ENCODE measurements at places on chromosomes 2 and 18.

- peak; percentile 5 for DNase-seq
These were observed 62.9 kb downstream of the COX7A2L start for GRCh38 chr2:42298132-42298531.

GRCh38 chr2:160482673-160483072 is 10.9 kb downstream of the RBMS1 start:
- DNase-seq: no peak

DNA sequence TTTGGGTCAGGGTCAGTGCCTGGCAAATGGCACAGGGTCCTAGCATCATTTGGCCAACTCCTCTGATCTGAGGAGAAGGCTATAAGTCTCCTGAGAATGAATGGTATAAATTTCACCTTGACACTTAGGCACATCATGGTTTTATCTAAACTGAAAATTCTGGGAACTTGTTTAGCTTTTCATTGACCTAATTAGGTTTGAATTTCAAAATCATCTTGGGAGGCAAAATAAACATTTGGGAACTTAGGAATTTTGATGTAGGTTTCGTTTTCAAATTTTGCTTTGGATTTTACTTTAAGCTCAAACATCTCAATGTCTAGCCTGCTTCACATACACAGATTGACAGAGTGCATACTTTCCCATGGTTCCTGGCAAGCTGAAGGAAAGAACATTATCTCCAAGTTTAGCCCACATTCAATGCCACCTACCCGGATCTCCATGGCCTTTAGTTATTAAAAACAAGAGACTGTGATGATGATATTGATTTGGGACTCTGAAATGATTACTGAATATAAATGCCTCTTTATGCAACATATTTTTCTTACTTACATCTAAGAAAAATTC is 44.5 kb downstream of the MYOM1 start:
- no peak for DNase-seq

DNA sequence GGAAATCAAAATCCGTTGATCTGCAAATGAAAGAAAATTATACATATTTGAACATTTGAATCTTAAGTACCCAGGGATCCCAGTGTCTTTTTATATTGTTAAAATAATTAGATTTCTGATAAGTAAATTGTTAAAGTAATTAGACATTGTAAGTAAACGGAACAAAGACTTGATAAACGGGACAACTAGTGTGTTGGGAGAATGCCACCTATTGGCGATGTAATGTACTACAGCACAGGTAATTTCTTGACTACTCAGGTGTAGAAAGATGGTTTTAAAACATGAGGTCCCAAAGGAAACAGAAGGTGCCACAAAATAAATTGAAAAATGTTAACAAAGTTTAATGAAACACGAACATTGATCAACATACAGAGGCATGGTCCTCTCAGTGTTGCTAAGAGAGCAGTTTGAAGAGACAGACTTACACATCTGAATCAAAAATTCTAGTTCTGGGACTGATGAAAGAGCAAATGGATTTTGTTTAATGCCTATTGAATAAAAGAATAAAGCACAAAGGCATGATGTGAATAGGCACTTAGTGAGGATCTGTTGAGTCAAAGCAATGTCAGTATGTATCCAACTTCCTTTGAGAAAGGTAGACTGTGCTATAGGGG is 103.4 kb upstream of the RASGRP3 start:
- DNase-seq: no peak

GRCh38 chr18:48933578-48934414 is 17.0 kb downstream of the SMAD7 start:
- DNase-seq: no peak

DNA sequence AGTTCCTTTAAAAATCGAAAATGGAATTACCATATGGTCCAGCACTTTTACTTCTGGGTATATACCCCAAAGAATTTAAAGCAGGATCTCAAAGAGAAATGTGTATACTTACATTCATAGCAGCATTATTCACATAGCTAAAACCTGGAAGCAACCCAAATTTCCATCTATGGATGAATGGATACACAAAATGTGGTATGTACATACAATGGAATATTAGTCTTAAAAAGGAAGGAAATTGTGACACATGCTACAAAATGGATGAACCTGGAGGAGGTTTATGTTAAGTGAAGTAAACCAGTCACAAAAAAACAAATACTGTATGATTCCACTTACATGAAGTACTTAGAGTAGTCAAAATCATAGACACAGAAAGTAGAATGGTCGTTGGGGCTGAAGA is 147.9 kb upstream of the LTBP1 start:
- DNase-seq: no peak

DNA sequence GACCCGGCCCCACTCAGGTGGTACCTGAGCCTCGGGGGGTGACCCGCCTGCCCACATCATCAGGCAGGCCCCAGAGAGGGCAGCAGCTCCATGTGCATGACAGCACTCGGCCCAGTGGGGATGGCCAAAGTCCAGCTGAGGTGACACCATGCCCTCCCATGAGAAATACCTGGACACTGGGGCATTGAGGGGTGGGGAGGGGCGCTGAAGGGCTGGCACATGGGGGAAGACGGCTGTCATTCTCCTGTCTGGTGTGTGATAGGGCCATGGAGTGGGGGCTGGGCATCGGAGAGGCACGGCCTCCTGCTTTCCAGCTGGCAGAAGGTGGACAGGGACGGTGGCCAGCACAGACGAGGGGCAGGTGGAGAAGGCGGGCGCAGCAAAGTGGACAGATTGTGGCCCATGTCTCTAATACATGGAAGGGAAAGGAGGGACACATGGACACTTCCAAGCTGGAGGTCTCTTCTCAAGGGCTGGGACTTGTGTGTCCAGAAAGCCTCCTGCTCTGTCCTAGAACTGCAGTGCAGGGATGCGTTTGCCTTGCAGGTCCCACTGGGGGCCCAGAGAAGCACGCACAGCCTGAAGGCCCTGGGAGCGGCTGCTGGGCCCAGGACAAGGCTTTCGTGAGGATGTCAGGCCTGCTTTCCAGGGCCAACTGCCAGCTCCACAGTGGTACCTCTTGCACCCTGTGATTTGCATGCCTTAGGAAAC is 302.2 kb downstream of the NDUFA10 start:
- DNase-seq: no peak

DNA sequence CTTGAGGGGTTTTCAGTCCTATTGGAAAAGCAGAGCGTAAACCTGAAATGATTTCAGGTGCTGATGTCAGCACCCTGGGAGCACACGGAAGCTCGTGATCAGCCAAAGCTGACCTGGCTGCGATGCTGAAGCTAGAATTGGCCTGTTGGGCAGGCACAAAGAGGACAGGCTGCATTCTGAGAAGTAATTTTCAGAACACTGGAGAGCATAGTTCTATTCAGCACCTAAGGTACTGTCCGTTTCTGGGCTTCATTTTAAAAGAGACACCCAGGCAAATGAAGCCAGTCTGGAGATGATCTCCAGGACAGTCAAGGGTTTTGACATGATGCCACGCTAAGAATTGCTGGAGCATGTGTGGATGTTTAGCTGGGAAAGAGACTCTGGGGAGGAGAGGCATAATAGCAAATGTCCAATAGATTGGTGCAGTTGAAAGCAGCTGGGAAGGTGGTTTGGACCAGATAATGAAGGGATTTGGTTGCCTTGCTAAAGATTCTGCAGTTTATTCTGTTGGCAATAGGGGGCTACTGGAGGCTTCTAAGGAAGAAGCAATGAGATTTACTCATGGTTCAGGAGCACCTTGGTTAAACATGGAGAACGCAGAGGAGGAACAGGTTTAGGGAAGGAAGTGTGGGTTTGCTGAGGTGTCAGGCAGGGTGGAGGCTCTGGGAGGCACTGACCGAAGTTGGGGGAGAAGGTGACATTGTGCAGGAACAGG is 86.6 kb downstream of the ACOXL start:
- no peak for DNase-seq

DNA sequence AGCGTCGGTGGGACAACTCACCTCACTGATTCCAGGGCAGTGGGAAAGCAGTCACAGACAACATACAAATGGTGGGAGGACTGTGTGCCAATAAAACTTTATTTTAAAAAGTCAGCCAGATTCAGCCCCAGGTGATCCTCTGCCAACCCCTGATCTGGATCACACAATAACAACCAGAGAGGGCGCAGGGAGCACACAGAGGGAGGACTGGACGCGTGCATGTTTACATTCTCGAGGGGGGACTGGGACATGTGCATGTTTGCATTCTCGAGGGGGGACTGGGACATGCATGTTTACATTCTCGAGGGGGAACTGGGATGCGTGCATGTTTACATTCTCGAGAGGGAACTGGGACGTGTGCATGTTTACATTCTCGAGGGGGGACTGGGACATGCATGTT is 209.5 kb downstream of the NDUFA10 start:
- DNase-seq: no peak

DNA sequence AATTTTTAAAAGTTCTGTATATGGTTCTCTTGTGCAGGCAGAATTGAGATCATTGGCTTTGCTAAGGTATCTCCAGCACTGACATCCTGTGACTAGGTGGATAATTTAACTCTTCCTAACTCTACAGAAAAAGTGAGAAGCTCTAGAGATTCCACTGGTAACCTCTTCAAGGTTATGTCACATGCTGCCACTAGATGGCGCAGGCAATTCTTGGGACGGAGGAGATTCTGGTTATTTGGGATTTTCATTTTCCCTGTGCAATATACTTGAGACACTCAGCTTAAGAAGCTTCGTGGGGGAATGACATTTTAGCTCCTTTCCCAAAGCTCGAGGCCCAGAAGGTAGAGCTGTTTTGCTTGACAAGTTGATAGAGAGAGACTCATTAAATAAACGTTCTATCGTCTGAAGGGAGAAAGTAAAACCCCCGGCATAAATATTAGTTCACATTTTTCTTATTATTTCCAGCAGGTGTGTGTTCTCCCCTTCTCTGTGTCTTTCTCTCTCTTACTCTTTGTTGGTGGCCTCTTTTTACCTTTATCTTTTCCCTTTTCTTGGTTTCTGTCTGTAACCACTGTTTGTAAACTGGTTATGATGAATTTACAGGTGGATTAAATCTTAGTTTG is 26.6 kb upstream of the LANCL1 start:
- DNase-seq: peak; percentile 53

GRCh38 chr2:148529745-148530144 is 114.8 kb upstream of the EPC2 start:
- no peak for DNase-seq

DNA sequence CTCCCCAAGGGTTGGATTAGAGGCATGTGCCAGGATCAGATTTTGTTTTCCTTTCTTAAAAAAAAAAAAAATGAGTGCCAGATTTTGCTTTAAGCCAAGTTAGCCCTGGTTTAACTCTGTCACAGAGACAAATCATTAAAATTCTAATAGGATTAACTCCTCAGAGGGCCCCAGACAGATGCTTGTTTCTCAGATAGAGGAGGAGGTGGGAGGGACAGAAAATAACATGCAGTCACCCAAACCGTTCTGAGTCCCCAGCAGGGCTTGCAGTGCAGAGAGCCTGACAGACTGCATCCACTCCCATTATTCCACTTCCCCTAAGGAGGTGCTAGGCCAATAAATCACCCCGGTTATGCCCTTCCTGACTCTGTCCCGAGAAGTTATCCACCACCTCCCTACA is 6.3 kb upstream of the PROKR1 start:
- DNase-seq: no peak
